T-helper 2 cell treated with Interferon-gamma antibody and Interleukin-4, amounts not matched to agents 5 μg/mL and 100 μg/mL, for 36 hours (primary cell): ENCODE measurements at places on chromosomes 7 and 10.

- no peak overlapping the region for H3K27ac ChIP-seq
- peaks cover 23% of the 10 kb centered on the region for H3K4me1 ChIP-seq
- DNase-seq = no peak
- H3K4me3 ChIP-seq = no peak overlapping the region
These were observed 47.5 kb downstream of the TASOR2 start for GRCh38 chr10:5732141-5732540.

DNA sequence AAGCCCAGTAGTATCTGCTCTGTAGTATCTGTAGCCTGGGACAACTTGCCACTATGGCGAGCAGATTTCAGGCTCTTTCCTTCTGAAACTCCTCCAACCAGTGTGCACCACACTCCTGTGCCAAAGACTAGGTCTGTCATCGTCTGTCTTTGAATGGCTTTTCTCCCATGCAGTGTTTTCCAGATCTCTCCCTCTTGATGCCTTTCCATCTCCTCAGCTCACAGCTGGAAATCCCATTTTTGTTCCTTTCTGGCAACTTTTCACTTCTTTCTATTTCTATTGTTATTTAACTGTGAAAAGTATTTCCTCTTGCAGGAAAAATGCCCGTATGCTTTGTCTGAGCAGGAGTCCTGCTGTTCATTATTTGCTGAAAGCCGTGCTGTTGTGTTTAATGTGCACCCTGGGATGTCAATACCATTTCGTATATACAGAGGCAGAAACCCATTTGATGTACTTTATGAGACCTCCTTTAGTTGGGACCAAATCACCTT, 373.7 kb downstream of the PHTF2 start:
- DNase-seq = no peak
- no peaks in the 10 kb centered on the region for H3K36me3 ChIP-seq
- H3K4me3 ChIP-seq = no peak overlapping the region
- peaks cover 2% of the 10 kb centered on the region for H3K27me3 ChIP-seq

DNA sequence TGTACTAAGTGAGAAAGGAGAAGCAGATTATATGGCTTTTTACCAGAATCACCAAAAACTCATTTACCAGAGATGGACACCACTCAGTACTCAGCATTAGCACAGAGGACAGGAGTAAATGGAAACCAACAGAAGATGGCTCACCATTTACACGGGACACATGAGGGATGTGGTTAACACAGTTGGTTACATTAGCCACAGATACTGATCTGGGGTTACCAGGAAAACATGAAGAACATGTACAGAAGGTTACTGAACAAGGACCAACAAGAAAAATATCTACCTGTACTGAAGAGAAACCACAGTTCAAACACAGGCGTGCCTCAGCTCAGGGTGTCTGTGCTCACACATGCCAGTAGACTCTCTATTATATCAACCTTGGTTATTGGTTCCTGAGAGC, 1285.8 kb upstream of the SORCS1 start:
- no peak overlapping the region for H3K4me3 ChIP-seq
- no peak overlapping the region for H3K27ac ChIP-seq
- DNase-seq = no peak
- no peaks in the 10 kb centered on the region for H3K36me3 ChIP-seq
- H3K27me3 ChIP-seq = no peaks in the 10 kb centered on the region

DNA sequence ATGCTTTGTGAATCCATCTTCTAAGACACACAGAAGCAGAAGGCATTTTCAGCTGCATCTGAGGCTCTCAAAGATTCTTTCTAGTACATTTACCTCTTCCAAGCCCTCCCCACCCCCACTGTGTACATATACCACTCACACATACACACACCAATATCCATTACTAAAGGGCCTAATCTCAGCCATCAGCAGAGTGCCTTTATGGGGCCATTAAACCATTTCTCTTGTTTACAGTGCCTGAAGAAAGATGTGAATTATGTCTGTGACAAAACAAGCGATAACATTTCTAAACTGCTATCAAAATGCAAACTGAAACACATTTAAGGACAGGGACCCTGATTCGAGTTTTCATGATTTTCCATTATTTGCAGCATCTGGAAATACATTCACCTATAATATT, 40.0 kb downstream of the ETV1 start:
- DNase-seq = no peak
- no peaks in the 10 kb centered on the region for H3K27me3 ChIP-seq
- H3K4me1 ChIP-seq = no peaks in the 10 kb centered on the region
- H3K36me3 ChIP-seq = no peaks in the 10 kb centered on the region
- H3K4me3 ChIP-seq = no peak overlapping the region
- H3K27ac ChIP-seq = no peak overlapping the region

GRCh38 chr10:4661511-4662255, 164.3 kb upstream of the AKR1E2 start:
- no peaks in the 10 kb centered on the region for H3K36me3 ChIP-seq
- no peak overlapping the region for H3K27ac ChIP-seq
- H3K4me3 ChIP-seq = no peak overlapping the region
- H3K27me3 ChIP-seq = peaks cover 22% of the 10 kb centered on the region

DNA sequence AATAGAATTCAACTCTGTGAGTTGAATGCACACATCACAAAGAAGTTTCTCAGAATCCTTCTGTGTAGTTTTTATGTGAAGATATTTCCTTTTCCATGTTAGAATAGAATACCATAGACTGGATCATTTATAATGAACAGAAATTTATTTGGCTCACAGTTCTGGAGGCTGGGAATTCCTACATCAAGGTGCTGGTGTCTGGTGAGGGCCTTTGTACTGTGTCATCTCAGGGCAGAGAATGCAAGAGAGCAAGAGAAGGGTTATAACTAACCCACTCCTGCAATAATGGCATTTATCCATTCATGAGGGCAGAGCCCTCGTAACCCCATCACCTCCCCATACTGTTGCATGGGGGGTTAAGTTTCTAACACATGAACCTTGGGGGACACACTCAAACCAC, 18.4 kb upstream of the DIP2C start:
- no peak overlapping the region for H3K27ac ChIP-seq
- H3K36me3 ChIP-seq = no peaks in the 10 kb centered on the region
- no peak for DNase-seq
- no peaks in the 10 kb centered on the region for H3K4me1 ChIP-seq

GRCh38 chr10:2619472-2619871, 447.9 kb upstream of the PFKP start:
- H3K36me3 ChIP-seq = no peaks in the 10 kb centered on the region
- H3K4me3 ChIP-seq = no peak overlapping the region
- H3K27me3 ChIP-seq = no peaks in the 10 kb centered on the region
- H3K27ac ChIP-seq = no peak overlapping the region
- no peaks in the 10 kb centered on the region for H3K4me1 ChIP-seq
- no peak for DNase-seq

- no peaks in the 10 kb centered on the region for H3K27me3 ChIP-seq
- H3K4me1 ChIP-seq = no peaks in the 10 kb centered on the region
- no peak overlapping the region for H3K27ac ChIP-seq
These were observed 98.2 kb downstream of the ANK3 start for GRCh38 chr10:60291344-60291930.

GRCh38 chr10:3203016-3203811, 30.6 kb upstream of the PITRM1 start:
- H3K4me3 ChIP-seq = no peak overlapping the region
- H3K4me1 ChIP-seq = peaks cover 8% of the 10 kb centered on the region
- H3K27ac ChIP-seq = no peak overlapping the region
- DNase-seq = no peak

GRCh38 chr7:46933596-46933995, 648.3 kb downstream of the TNS3 start:
- no peak overlapping the region for H3K4me3 ChIP-seq
- no peaks in the 10 kb centered on the region for H3K4me1 ChIP-seq
- H3K27ac ChIP-seq = no peak overlapping the region
- DNase-seq = no peak
